Activated T-cell treated with anti-CD3 and anti-CD28 coated beads, Interleukin-2, amount 50 U/mL, for 48 hours (primary cell): ENCODE measurements at places on chromosomes 11 and 22.

DNA sequence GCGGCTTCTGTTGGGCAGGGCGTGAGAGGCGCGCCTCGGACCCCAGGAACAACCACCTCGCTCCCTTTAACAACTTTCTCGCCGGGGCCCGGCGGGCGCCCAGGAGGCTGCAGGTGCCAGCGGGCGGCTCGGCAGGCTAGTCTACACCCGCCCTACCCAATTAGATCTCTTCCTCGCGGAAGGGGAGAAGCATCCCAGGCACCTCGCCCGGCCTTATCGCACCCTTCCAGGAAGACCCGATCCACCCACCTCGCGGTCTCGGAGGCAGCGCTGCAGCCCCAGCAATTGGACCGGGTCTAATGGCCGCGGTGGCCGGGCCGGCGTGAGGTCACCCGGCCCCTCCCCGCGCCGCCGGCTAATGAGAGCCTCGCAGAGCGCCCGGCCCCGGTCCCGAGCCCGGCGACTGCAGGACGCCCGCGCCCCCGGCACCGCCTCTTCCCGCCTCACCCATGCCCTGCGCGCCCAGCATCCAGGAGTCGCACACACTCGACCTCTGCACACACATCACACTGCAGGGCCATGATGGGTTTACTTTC is at the start of gene PLAAT3:
PLAAT3 (minus strand) TSS at position 298 of the 536 bp plus-strand sequence. CDS start 419 bp downstream, outside the sequence.
- peak; percentile 37 for DNase-seq

- DNase-seq = no peak
Observed at GRCh38 chr22:46362203-46362933, 26.9 kb downstream of the TRMU start.

GRCh38 chr11:2136209-2136951 is 2.8 kb downstream of the IGF2 start:
- no peak for DNase-seq

DNA sequence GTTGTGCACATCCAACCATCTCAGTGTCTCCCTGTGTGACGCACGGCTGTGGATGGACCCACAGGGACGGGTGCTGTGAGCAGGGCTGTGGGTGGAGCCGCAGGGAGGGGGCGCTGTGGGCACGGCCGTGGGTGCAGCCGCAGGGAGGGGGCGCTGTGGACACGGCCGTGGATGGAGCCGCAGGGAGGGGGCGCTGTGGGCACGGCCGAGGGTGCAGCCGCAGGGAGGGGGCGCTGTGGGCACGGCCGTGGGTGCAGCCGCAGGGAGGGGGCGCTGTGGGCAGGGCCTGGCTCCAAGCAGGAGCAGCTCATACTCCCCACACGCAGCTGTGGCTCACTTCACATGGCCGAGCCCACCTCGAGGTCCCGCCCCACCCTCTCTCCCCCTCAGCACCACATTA is 6.0 kb upstream of the MAPK11 start:
- peak; percentile 62 for DNase-seq

- no peak for DNase-seq
Observed at GRCh38 chr22:28185130-28185529, 266.1 kb upstream of the PITPNB start.

DNA sequence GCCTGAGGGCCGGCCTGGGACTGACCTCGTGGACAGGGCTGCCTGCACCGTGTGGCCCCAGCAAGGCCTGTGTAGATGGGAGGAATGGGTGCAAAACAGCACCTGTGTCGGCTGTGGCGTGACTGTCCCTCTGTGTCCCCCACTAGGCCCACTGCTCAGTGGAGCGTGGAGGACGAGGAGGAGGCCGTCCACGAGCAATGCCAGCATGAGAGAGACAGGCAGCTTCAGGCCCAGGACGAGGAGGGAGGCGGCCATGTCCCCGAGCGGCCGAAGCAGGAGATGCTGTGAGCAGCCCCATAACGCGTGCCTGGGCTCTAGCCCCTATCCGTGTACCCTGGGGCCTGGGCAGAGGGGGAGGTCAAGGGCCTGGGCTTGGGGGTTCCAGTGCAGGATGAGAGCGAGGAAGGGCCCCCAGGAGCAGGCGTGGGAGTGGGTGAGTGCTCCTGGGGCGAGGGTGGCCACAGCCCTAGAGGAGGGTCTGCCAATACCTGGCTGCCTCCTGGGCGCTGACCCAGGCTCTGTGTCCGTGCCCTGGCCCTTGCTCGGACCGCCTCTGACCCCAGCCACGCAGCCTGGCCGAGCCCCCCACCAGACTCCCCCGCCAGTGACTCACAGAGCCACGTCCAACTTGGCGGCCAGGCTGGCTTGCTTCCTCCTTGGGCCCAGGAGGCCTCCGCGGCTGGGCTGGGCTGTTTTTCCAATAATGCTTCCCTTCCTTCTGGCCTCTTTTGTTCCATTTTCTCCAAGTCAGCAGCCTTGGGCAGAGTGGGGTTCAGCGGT is 11.6 kb downstream of the PRR33 start:
- DNase-seq = no peak

DNA sequence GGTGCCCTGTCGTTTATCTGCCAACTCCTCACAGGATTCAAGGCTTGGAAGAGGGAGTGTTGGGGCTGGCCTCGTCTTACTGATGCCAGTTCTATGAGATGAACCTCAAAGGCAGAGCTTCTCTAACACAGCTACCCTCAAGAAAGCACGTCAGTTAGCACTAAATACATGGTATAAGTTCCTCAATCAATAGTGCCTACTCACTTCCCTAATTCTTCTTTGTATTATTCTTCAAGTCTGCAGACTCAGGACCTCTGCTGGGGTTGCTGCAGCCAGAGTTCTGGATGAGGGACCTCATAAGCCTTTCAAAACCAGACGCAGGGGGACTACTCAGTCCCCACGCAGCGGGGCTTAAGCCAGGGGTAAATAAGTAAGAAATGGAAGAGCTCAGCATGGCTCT is 118.3 kb downstream of the VPREB1 start:
- no peak for DNase-seq

DNA sequence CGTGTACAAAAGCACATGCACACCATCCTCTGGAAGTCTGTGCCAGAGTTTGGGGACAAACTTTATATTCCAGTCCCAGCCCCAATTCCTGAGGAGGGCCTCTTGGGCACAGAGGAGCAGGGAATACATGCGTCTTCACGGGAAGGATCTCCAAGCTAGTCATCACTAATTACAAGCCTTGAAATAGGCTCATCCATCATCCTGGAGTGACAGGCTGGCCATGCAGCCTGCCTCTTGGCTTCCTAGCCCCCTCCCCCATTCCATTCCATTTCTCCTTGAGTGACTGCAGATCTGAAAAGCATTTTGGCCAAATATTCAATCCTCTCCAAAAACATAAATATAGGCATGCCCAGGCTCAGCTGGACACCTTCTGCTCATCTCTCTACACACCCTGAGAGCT is 24.8 kb downstream of the SERPING1 start:
- DNase-seq = no peak

DNA sequence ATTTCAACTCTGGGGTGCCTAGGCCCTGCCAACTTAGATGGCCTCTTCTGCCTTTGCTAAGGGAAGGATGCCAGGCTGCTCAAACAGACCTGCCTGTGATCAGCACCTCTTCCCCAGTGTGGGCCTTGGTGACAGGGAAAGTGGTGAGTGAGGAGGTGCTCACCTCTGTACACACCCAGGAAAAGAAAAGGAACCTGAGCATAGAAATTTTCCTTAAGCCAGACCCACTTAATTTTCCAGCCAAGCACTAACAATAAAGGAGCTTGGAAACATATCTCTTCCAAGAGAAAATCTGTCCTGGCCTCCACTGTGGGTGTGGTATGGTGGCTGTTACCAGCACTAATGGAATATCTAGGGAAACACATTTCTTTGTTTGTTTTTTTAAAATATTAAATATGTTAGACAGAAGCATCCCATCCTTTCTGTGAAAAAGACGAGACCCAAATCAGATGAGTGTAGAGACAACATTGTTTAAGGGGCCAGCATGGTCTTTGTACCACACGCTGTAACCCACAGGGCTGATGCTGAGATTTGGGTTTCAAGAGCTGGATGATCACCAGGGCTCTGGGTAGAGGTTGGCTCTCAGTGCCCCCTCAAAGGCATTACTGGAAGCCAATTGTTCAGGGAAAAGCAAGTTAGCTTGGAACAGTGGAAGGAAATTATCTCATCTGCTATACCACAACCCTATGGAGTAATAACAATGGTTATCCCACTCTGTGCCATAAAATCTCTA is 472.2 kb downstream of the INSC start:
- DNase-seq = no peak

- DNase-seq = no peak
Observed at GRCh38 chr11:33685082-33685481, 15.5 kb downstream of the C11orf91 start.

GRCh38 chr11:67304511-67305113 is 1.3 kb downstream of the SSH3 start:
- DNase-seq = no peak

DNA sequence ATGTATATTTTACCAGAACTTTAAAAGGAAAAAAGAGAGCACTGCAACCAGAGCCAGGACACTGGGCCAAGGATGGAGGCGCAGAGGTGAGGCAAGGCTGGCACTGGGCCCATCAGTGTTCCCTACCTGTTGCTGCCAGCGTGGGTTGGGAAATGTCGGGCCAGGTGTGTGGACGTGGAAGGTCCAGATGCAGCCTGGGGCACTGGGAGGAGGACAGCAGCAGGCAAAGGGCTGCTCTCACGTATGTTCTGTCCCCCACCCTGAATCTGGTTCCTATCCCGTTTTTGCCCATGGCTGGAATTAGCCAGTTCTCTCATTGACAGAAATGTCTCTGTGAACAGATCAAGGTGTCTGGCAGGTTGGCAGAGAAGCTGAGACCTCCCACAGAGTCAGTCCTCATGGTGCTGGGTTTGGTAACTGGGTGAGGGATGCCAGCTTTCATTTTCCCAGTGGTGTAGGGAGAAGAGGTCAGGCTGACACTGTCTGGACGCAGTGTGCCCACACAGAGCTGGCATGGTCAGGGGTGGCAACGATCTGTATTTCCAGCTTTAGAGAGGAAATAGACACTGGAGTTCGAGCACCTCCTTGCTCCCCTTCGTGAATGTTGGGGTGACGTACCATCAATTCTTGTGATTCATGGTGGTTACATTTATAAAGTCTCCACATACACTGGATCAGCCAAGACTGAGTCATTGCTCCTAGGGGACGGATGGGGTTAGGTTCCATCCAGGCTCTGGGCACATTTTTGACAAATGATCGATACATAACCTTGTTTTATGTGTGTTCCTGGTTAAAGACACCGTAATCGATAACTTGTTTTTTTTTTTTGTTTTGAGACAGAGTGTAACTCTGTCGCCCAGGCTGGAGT is 4.3 kb upstream of the PNPLA3 start:
- DNase-seq = no peak

DNA sequence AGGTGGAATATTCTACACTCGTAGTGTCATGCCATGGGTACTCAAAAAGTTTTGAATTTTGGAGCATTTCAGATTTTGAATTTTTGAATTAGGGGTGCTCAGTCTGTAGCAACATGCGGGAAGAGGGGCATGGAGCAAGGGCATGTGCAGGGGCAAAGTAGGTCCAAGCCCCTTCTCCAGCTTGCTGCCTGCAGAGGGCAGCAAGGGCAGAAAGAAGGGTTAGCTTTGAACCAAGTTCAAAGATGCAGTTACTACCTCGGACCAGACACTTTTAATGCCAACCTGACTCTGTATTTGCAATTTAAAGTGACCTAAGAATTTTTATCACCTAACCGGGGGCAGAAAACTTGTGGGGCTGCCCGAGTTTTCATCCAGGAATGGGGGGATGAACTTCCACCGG is 68.2 kb downstream of the CD82 start:
- DNase-seq = peak; percentile 9

DNA sequence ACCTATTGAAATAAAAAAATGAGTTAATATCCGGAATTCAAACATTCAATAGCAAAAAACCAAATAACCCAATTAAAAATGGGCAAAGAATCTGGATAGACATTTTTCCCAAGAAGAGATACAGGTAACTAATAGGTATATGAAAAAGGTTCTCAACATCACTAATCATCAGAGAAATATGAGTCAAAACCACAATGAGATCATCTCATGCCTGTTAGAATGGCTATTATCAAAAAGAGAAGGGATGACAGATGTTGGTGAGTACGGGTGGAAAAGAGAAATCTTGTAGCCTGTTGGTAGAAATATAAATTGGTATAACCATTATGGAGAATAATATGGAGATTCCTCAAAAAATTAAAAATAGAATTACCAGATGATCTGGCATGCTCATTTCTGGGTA is 26.9 kb upstream of the OR6M1 start:
- no peak for DNase-seq

DNA sequence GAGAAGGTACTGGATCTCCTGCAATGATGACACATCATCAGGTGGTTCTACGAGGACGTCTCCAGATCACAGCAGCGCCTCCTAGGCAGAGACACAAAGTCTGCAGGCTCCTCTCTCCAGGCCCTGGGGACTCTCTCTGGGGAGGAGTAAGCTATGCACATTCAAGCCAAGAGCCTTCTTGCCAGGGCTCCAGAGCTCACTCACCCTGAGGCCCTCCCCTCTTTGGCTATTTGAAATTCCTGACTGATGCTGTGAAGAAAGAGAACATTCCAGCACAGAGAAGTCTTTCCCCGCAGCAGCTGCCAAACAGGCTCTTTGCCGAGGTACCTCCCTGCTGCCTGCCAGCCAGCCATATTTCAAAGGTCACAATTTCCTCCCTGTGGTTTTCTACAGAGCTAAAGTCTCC is 204.9 kb downstream of the CSNK2A3 start:
- no peak for DNase-seq

- no peak for DNase-seq
Observed at GRCh38 chr11:38384568-38384967, 1786.5 kb upstream of the RAG2 start.

DNA sequence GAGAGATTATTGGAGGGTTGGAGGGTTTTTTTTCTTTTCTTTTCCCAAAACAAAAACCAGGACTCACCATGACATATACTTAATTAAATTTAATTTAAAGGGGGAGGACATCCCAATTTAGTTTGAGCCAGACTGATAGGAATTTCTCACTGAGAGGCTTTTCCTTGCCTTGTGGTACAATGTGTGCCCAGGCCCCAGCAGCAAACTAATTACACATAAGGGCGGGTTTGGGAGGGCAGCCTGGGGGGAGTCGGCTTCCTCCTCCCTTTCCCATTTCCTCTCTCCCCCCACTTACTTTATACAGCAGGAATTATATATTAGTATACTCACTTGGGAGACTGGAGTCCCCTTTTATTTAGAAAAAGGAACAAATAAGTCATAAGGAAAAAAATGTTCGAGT is 2.9 kb downstream of the TEAD1 start:
- DNase-seq = no peak

- DNase-seq = peak; percentile 83
Observed at GRCh38 chr11:67071420-67072284, 15.0 kb downstream of the RHOD start.

GRCh38 chr11:128593281-128593680 is 5.9 kb upstream of the ETS1 start:
- DNase-seq = no peak
